Neural progenitor cell (in vitro differentiated cells): ENCODE measurements at places on chromosomes 16 and 17.

GRCh38 chr16:56852401-56852730 lies 12.6 kb upstream of the SLC12A3 start:
- H3K4me1 ChIP-seq = peaks cover 25% of the 10 kb centered on the region
- H3K36me3 ChIP-seq = no peaks in the 10 kb centered on the region
- no peak for DNase-seq
- no peak overlapping the region for H3K4me3 ChIP-seq
- H3K27me3 ChIP-seq = no peaks in the 10 kb centered on the region
- H3K27ac ChIP-seq = no peak overlapping the region

DNA sequence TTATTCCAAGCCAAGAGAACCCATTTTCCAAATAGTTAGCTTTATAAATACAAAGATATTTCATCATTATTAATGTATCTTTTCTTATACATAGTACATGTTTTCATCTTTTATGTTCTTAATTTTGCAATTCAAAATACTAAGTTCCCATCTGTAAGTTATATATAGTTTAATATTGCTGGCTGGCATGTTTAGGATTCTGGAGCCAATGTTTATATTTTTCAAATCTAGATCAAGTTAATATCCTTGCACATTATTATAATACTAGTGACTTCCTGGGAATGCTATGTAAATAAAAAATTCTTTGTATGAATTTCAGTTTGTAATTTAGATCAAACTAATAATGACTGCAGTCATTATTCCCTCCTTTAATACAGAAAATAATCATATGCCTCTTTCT lies 189.7 kb downstream of the CNTNAP4 start:
- no peak overlapping the region for H3K27ac ChIP-seq
- no peaks in the 10 kb centered on the region for H3K4me1 ChIP-seq
- no peak overlapping the region for H3K4me3 ChIP-seq
- peaks cover 78% of the 10 kb centered on the region for H3K27me3 ChIP-seq

GRCh38 chr16:57689762-57690558 lies 4.6 kb upstream of the DRC7 start:
- peaks cover 2% of the 10 kb centered on the region for H3K4me1 ChIP-seq
- no peaks in the 10 kb centered on the region for H3K27me3 ChIP-seq
- no peak for DNase-seq
- H3K36me3 ChIP-seq = no peaks in the 10 kb centered on the region
- H3K27ac ChIP-seq = no peak overlapping the region

GRCh38 chr17:79974566-79975497 lies 60.8 kb downstream of the TBC1D16 start:
- no peak overlapping the region for H3K27ac ChIP-seq
- H3K4me1 ChIP-seq = peaks cover 10% of the 10 kb centered on the region
- peak; percentile 58 for DNase-seq
- H3K36me3 ChIP-seq = no peaks in the 10 kb centered on the region

DNA sequence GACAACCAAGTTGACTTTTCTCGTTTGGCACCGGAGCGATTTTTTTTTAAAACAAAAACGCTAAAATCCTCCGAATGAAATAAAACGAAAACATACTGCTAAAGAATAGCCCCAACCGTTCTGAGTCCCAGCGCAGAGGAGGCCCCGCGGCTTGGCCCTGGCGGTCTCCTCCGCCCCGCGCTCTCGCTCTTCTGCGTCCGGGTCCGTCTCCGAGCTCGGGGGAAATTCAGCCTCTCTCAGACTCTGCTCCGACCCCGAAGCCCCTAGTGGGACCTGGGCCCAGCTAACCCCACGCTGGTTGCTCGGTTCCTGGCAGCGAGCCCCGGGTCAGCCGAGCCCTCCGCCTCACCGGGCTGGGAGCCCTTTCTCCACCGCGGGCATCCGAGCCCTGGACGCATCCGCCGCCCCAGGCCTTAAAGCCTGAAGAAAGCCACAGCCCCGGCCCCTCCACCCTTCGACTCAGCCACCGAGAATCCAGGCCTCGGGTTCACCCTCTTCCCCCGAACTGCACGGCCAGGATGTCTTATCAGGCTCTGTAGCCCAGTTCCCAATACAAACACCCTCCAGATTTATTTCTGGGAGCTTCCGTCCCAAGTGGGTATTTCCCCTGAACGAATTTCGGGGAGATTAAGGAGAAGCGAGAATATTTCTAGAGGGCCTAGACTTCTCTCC lies 1.2 kb downstream of the TBX2 start:
- H3K36me3 ChIP-seq = no peaks in the 10 kb centered on the region
- no peak overlapping the region for H3K27ac ChIP-seq
- H3K4me1 ChIP-seq = peaks cover 32% of the 10 kb centered on the region
- no peak overlapping the region for H3K4me3 ChIP-seq
- H3K27me3 ChIP-seq = peaks cover 100% of the 10 kb centered on the region
- DNase-seq = peak; percentile 54

DNA sequence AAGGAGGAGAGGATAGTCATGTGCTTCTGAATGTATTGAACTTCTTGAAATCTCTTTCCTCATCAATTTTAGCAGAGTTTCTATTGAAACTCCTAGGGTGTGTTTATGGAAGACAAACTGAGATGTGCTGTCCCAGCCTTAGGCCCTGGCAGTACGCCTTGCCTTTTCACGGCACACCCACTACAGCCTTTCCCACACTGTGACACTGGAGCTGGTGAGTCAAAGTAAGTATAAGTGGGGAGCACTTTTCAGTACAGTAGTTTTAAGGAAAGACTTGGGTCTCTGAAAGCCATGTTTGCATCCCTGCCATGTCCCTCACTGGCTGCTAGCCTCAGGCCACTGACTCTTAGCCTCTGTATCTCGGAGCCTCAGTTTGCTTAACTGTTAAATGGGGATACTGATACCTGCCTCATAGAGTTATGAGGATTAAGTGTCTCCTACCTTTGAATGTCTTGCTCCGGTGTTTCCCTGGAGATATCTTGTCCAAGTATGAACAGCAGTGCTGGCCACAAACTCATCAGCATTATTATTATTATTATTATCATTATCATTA lies 144.7 kb upstream of the CRHR1 start:
- no peak overlapping the region for H3K27ac ChIP-seq
- H3K4me1 ChIP-seq = no peaks in the 10 kb centered on the region
- peaks cover 4% of the 10 kb centered on the region for H3K36me3 ChIP-seq
- no peaks in the 10 kb centered on the region for H3K27me3 ChIP-seq
- no peak overlapping the region for H3K4me3 ChIP-seq

DNA sequence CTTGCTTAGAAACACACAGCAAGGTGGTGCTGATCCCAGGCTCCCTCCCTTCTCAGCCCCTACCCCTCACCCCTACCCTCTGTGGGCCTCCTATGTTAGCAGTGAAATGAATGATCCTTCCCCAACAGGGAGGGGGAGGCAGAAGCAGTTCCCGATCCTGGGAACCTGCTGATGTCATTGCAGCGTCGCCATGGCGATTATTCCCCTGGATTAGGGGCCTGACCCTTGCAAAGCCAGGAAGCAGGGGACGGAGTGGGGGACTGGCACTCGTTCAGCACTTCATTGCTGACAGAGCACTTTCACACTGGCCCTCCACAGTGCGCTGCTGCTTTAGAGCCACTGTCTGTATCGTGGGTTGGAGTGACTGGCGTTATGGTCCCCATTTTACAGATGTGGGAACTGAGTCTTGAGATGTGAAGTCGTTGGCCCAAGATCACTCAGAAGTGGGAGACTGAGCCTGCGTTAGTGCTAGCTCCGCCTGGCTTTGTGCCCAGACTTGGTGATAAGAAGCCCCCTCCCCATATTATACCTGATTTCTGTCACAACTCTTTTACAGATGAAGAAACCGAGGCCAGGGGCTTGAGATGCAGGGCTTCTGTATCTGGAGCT lies 26.6 kb downstream of the LASP1 start:
- no peaks in the 10 kb centered on the region for H3K36me3 ChIP-seq
- H3K4me1 ChIP-seq = peaks cover 47% of the 10 kb centered on the region
- no peaks in the 10 kb centered on the region for H3K27me3 ChIP-seq
- DNase-seq = peak; percentile 89

DNA sequence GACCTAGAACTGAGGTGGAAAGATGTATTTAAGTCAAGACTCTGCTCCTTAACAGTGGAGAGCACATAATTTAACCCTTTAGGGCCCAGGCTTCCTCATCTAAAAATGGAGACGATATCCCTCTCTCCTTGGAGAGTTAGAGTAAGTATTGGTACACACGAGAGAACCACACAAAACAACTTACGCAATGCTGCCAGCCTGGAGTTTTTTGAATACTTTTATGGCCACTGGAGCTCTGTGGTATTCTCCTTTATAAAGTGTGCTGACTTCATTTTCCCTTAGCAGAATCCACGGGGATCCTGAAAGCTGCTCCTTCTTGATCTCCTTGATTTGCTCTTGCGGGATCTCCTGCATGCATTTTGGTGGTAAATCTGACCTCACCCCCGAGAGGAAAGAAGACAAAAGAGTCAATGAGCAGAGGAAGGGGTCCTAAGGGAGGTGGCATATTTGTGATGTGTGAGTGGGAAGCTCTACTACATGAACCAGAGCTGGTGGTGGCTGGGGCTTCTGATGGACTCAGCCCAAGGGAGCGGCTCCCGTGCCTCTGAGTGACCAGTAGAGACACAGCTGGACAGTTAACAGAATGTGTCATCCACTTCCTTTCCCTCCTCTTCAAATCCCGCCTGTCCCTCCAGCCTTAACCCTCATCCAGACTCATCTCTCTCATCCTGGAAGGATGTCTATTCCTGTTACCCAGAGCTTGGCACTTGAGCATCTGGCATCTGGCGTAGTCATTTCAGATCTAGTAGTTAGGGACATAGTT lies 9.4 kb downstream of the MLKL start:
- no peak overlapping the region for H3K27ac ChIP-seq
- no peak for DNase-seq
- H3K4me3 ChIP-seq = no peak overlapping the region
- no peaks in the 10 kb centered on the region for H3K36me3 ChIP-seq
- H3K4me1 ChIP-seq = no peaks in the 10 kb centered on the region
- no peaks in the 10 kb centered on the region for H3K27me3 ChIP-seq

GRCh38 chr16:52819808-52820207 lies 232.9 kb downstream of the CHD9NB start:
- no peak overlapping the region for H3K27ac ChIP-seq
- H3K4me1 ChIP-seq = peaks cover 10% of the 10 kb centered on the region
- peak; percentile 39 for DNase-seq
- no peaks in the 10 kb centered on the region for H3K36me3 ChIP-seq
- no peak overlapping the region for H3K4me3 ChIP-seq

- DNase-seq = peak; percentile 75
- H3K36me3 ChIP-seq = no peaks in the 10 kb centered on the region
- H3K27me3 ChIP-seq = no peaks in the 10 kb centered on the region
- no peaks in the 10 kb centered on the region for H3K4me1 ChIP-seq
- H3K4me3 ChIP-seq = no peak overlapping the region
Observed at GRCh38 chr16:63289834-63290460, 1253.7 kb upstream of the CDH8 start.

GRCh38 chr17:17365476-17366110 lies 62.4 kb downstream of the NT5M start:
- H3K27me3 ChIP-seq = no peaks in the 10 kb centered on the region
- H3K4me1 ChIP-seq = no peaks in the 10 kb centered on the region
- peak; percentile 1 for DNase-seq
- H3K4me3 ChIP-seq = no peak overlapping the region
- H3K27ac ChIP-seq = no peak overlapping the region
- H3K36me3 ChIP-seq = no peaks in the 10 kb centered on the region

DNA sequence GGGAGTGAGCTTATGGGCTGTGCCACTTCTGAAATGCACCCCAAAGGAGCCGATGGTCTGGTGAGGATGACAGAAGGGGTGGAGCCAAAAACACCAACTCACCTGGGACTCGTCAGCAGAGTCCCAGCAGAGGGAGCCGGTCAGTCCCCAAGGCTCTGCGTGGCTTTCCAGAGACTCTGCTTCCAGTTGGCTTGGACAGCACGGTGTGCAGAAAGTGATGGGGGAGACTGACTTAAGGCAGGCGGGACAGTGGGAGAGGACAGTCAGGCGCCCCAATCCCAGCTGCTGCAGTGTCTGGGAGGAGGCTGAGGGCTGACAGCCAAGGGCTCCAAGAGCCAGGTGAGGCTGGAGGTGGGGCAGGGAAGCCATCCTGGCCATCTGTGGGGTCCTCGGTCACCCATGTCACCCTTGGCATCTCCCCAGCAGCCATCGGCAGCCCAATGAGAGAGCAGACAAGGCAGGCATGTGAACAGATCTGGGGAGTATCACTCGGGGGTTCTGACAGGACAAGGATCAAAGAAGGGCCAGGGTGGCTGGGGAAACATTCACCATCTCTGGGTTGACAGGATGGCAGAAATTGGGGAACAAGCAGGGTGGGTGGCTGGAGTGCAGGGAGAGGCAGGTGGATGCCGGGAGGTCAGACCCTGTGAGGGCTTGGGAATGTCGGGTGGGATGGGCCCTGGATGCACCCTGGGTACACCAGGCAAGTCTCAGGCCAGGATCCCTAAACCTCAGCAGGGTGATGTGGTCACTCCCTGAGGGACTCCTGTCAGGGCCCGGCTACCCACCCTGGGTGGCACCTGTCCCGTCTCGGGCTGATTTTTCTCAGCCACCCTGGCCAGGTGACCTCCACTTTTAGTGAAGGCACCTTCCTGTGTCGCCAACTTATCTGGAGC lies 8.9 kb upstream of the KRTAP17-1 start:
- no peak overlapping the region for H3K27ac ChIP-seq
- H3K4me1 ChIP-seq = no peaks in the 10 kb centered on the region
- H3K27me3 ChIP-seq = no peaks in the 10 kb centered on the region
- no peak overlapping the region for H3K4me3 ChIP-seq
- DNase-seq = peak; percentile 60

DNA sequence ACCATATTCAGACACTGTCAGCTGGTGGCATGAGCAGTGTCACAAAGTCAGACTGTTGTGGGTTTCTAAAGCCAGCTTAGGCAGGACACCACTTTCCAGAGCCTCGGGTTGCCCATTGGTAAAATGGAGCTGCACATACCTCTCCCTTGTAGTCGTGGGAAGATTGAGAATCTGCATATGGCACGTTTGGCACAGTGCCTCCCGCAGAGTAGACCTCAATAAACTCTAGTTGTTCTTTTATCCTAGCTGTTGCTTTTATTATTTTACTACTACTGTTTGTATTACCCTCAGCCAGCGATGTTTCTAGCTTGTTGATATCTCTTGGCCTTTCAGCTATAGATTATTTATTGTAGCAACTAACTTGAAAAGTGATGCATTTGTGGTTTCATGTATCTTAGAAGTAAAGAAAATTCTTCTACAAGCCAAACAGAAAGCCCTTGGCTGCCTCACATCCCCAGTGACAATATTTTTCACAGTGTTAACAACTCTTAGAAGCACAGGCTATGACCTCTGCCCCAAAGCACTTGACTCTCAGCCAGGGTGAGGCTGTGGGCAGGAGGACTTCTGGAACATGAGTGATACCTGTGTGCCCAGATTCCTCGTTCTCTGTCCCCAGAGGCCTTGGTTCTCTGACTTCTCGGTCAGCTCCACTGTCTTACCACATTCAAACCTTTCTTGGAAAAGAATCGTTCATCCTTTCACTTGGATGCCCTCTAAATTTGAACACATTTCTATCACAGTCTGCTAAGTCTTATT lies 351.6 kb downstream of the SNX29 start:
- H3K4me1 ChIP-seq = peaks cover 18% of the 10 kb centered on the region
- H3K4me3 ChIP-seq = no peak overlapping the region
- no peaks in the 10 kb centered on the region for H3K27me3 ChIP-seq

DNA sequence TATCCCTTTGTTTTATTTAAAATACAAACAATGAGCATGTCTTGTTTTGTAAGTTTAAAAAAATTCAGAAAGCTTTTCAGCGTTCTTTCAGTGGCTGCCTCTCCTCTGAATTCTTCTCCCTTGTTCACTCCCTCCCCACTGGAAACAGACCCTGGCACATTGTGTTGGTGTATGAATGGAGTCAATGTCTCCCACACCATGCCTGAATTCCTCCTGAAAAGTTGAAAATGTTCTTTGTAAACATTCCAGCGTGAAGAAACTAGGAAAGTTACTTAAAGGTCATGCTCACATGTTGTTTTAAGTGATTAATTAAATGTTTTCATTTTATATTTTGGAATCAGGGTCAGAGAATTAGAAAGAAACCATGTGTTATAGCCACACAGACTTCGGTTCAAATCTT lies 136.9 kb upstream of the DYNLRB2 start:
- no peaks in the 10 kb centered on the region for H3K27me3 ChIP-seq
- no peak for DNase-seq
- no peaks in the 10 kb centered on the region for H3K36me3 ChIP-seq
- H3K27ac ChIP-seq = no peak overlapping the region
